ENCODE measurements at places on chromosomes 16 and 17.

DNA sequence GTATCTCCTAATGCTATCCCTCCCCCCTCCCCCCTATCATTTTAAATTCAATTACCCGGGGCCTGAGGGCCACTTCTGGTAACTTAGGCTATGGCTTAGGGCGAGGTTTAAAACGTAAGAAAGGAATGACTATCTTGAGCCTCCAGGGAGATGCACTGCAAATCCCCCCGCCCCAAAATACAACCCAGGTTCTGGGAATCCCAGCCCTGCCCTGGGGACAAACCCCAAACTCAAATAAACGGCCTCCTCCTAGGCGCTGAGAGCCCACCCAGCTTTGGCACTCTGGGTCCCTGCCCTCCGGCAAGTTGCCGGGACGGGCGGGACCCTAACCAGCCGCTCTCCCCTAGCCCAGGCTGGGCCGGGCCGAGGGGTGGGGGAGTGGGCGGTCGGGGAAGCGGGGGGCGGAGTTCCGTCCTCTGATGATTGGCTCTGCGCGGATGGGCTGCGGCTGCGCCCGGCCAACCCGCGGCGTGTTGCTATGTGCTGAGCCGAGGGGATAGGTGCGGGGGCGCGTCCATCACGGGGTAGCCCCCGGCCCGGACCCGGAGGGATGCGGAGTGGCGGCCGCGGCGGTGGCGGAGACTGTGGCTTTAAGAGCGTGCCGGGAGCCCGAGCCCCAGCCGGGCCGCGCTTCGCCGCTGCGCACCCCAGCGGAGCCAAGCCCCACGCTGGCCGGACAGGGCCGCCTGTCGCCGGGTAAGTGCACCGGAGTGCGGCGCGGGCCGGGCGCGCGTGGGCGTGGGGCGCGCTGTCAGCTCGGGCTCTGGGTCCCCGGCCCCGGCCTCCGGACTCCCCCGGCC, at the start of gene YPEL2:
Gene YPEL2, plus strand, starts transcription at position 527 of the 800 bp plus-strand sequence. CDS start 21,755 bp downstream, outside the sequence.
- peak; percentile 96 for DNase-seq

DNA sequence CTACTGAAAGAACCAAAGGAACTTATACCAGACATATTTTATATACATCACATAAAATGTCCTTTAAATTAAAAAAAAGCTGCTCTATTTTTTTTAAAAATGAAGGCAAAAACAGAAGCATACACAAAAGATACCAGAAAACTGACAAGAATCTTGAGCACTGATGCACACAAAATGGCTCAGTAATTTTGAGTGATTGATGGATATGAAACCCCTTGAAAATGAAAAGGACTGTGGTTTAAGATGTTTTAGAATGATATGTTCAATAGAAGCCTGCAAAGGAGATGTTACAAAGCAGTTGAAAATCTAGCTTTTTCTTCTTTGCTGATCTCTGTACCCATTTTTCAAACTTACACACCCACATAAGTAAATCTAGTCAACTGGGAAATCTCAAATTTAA, 2.7 kb downstream of the C16orf87 start:
- peak; percentile 49 for DNase-seq

- no peak for DNase-seq
These were observed 26.2 kb upstream of the CDRT4 start for GRCh38 chr17:15493693-15494035.

GRCh38 chr16:71514476-71514875, 11.8 kb upstream of the CHST4 start:
- no peak for DNase-seq

DNA sequence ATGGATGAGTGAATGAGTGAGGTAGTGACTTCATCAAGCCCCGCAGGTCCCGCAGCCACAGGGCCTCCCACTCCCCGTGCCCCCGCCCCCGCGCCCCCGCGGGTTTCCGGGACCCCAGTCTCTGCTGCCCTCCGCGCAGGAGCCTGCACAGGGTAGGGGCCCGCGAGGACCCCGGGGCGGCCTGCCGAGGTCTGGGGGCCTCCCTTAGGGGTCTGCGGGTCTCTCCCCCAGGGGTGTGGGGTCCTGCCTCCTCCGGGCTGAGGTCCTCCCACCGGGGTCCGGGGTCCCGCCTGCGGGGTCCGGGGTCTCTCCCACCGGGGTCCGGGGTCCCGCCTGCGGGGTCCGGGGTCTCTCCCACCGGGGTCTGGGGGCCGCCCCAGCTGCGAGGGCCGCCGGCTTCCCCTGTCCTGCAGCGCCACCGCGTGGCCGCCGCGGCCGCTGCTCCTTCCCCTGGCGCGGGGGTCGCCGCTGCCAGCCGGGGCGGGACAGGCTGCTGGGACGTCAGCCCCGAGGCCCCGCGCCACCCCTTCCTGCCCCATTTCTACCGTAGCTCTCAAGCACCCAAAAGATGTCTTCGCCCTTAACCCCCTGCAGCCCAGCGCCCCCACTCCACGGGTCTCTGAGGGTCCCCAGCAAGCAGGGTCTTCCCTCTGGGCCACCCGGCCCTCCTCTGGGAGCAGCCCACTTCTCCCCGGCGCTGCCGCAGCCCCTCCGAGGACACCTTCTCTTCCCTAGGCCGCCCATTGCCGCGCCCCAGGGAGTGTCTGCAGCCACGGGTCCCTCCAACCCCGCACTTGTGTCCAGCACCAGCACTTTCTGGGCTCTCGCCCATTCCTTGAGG, 10.4 kb upstream of the CHMP6 start:
- no peak for DNase-seq

- DNase-seq, result no peak
These were observed 228.8 kb upstream of the AXIN2 start for GRCh38 chr17:65790241-65790640.

DNA sequence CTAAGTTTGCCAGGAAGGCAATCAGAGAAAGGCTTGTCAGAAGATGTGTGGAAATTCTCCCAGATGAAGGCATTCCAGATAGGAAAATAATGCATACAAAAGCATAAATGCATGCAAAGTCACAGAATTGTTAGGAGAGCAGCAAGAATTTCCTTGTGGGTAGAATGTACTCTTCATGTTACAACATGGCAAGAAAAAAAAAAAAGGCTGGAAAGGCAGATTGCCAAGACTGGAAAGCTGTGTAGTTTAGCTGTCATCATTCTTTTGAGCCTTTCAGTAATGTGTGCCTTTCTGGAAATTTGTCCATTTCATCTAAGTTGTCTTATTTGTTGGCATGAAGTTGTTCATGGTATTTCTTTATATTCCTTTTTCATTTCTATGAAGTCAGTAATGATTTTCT, 71.0 kb upstream of the EFCAB3 start:
- no peak for DNase-seq

DNA sequence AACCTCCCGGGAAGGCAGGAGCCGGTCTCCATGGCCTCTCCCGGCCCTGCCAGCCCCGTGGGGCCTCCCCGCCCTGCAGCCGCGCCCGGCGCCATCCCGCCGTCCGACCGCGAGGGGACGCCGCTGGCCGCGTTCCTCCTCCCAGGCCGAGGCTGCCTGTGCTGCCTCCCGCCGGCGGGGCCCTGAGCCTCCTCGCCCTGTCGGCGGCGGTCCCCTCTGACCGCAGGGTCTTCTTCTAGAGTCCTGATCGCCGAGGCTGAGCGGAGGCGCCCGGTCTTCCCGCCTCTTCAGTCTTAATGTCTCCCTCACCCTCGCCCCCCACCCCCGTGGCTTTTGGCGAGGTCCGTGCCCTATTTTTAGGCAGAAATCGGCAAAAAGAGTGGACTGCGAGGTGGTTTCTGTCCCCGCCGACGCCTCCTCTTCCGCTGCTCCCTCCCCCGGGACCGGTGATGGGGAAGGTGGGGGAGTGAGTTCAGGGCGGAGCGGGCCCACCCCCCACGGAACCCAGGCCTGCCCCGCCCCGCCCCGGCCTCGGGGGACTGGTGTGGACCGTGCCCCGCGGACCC, 794 bp upstream of the CPNE7 start:
- DNase-seq, result no peak

Measured in SK-N-DZ (cell line).